ENCODE measurements at places on chromosomes 16 and 17. TPM values are rescaled to one million over a fixed set of nuclear protein-coding genes. Genes with fewer than 3 reads are reported as not detected.

Gene FN3KRP
- total RNA-seq, result 51.2 TPM

DNA sequence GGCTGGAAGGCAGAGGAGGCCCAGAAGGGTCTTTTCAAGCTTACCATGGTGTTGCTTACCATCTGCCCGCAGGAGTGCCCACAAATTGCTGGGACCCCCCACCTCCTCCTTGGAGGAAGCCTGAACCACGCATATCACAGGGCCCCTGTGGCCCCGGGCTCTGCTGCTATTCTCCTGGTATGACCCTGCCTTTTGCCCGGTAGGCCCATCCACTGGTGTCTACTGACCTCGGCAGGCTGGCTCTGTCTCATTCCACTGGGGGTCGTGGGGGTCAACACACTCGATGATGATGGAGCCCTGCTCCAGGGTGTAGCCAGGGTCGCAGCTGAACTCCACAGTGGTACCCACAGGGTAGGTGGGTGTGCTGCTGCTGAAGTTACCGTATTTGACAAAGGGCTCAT is 8.2 kb upstream of the PHF12 start:
- DNase-seq, result no peak

Gene ZDHHC1
- 0.23 TPM for total RNA-seq

DNA sequence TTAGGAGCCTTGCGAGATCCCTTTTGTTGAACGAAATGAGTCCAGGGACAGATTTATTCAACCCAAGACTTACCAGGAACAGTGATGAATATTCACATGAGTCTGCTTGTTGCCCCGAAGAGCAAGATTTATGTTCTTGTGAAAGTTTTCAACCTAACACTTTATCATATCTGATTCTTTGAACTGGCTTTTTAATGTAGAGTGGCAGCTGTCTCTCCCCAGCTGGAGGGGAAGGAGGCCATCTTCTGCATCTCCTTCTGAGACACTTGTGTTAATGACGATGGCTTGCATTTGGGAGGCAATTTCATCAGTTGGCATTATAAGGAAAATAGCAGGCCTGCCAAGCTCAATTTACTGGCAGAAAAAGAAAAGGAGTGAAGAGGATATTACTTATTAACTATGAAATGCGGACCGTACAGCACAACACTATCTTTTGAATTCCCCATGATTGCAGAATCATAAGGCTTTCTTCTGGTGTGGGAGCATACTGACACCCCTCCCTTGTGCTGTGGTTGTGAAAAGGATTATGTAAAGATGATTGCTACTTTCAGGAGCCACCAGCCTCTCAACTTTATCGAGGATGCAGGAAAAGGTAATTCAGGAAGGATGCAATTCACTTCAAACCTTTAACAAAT is 35.7 kb downstream of the SMARCE1 start:
- no peak for DNase-seq

Gene NUPR1
- not detected for total RNA-seq

GRCh38 chr17:40900809-40901356 is 15.8 kb upstream of the KRT20 start:
- DNase-seq, result no peak

Gene PPM1D
- 10.7 TPM for total RNA-seq

Data from activated naive CD4-positive, alpha-beta T cell treated with anti-CD3 and anti-CD28 coated beads, Interleukin-2, amount 50 U/mL, for 72 hours (primary cell).